ENCODE measurements at places on chromosomes 1 and 21. TPM values are rescaled to one million over a fixed set of nuclear protein-coding genes. Genes with fewer than 3 reads are reported as not detected.

CR1L gene
- not detected for polyA plus RNA-seq

SMCP gene
- polyA plus RNA-seq = not detected

NBPF14 gene
- polyA plus RNA-seq = 1.4 TPM

MMEL1 gene
- not detected for polyA plus RNA-seq

PAQR6 gene
- 27.3 TPM for polyA plus RNA-seq

Measured in neural cell (in vitro differentiated cells).